ENCODE measurements at places on chromosomes 12 and 14.
A peak's percentile ranks its signal among the peaks of the same experiment; 100 is the strongest.

GRCh38 chr12:3101309-3102024 lies 24.3 kb downstream of the TSPAN9 start:
- DNase-seq = no peak

DNA sequence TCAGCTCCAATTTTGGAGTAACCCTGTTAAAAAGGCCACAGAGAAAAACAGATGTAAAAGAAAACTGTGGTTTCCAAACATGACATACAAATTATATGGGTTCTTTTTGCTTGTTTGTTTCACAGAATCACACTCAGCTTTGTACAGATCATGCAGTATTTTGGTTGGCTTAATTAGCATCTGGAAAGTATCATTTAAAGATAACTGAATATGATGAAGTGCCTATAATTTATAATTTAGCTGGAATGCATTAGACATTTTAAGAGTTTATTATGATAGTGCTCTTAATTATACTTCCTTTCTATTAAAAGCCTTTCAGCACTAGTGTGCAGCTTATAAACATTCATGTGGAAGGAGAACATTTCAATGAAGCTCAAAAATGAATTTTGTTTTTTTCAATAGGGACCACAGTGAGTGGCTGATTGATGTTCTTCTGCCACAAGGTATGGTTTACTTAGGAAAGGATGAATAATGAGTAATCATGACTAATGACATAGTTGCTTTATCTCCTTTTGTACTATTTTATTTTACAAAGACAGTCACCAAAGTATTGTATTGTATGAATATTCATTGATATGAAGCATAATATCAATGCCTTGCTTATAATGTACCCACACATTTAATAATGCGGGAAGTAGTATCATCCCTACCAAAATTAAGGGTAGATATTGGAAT lies 98.3 kb downstream of the UNC79 start:
- DNase-seq = no peak

DNA sequence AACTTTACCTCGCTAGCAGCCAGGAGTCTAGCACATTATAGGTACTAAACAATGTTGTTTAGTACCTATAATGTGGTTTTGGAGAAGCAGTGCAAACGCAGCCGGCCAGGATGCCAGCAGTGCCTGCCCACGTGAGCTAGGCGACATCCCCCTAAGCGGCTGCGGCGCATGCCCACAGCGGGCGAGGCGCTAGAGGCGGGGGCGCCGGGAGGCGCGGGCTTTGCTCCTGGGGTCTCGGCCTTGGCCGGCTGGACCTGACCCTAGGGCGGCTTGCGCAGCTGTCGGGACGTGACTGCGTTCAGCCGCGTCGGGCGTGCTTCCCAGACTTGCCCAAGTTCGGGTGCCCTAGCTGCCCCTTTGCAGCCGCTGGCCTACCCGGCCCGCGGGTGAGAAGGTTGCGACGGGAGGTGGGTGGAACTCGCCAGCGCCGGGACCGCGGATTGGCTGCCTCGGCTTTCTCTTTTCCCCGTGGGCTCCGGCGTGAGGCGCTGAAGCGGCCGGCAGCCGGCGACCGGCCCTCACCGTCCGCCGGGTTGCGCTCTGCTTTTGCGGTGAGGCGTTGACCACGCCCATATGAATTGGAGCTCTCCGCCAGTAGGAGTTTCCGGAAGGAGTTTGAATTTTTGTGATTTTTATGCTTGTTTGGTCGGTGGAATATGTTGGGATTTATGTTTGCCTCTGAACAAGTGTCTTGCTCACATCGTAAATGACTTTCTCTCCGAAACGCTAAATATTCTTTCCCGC lies at the start of gene TMEM19:
TMEM19 (plus strand) TSS at position 169 of the 744 bp plus-strand sequence. CDS start 599 bp downstream, outside the sequence.
- DNase-seq = peak; percentile 100

DNA sequence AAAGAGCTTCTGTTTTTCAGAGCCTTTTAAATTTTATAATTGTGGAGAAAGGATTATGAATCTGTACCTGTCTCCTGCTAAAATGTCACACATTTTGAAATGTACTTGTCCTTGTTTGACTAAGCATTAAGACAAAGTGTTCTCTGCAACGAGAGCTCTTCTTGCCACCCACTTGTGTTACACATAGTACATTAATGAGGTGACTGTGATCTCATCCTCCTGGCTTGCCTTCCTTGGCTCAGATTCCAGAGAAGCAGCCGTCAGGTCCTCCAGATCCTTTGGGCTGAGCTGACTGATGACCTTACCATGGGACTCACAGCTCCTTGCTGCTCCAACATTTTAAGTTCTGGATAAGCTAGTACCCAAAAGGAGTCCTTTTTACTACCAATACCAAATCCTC lies 81.4 kb downstream of the BBS10 start:
- DNase-seq = no peak

- no peak for DNase-seq
These were observed 48.3 kb downstream of the STXBP6 start for GRCh38 chr14:25001601-25002000.

DNA sequence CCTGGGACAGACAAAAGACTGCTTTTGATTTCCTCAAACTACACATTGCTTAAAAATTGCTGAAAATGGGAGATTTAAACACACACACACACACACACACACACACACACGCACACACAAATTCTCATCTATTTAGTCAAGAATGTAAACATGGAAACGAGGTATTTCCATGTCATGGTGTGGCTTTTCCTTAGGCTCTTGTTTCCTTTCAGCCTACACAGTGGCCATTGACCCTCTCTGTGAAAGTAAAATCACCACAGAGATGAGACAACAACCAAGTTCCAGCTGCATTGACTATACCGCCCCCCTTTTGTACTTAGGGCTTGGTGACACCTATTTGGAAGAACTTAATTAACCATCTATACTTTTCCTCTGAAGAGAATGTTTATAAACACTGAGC lies 41.9 kb downstream of the TTC8 start:
- no peak for DNase-seq

GRCh38 chr12:82461836-82462235 lies 103.5 kb downstream of the METTL25 start:
- no peak for DNase-seq

GRCh38 chr14:87491816-87492215 lies 501.2 kb downstream of the GALC start:
- no peak for DNase-seq

DNA sequence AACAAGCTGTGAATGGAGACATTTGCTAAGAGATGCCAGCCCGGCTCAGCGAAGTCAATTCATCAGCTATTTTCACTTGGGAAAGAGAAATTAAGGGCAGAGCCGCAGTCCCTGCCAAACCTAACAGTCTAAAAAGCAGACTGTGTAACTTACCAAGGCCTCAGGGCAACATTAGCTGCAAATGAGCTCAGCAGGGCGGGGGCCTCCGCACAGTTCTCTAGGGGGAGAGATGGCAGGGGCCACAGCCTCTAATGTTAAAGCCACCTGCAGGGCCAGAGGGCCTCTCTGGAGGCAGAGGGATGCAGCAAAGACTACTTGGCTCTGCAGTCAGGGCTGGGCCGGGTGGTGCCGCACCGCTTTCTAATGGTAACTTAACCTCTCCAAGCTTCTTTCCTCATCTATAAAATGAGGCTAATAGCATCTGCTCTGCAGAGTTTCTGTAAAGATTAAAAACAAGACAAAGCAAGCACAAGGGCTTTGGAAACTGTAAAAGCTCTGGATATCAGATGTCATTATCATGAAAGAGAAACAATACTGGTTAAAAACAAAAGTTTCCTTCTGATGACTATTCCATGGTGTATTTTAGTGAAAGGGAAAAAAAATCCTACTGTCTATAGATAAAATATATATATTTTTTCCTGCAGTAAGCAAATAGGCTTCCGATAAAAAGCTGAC lies 13.4 kb upstream of the GPRC5A start:
- DNase-seq = no peak

DNA sequence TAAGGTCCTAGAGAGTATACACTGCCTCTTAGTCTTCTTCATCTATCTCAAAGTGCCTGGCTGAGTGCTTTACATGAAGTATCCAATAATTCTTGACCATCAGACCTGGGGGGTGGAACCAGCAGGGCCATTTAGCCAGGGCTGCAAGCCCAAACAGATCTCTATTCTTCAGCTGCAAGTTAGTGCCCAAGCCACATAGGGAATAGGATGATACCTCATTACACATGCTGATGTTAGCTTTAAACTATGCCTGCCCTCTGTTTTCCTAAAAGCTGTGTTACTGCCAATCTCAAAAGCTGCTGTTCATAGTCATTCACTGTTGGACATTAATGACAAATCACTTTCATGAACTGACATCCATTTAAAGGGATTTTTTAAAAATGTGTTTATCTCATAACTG lies 16.7 kb upstream of the IFNG start:
- DNase-seq = no peak

GRCh38 chr12:3034067-3034750 lies 43.0 kb upstream of the TSPAN9 start:
- DNase-seq = peak; percentile 31

- no peak for DNase-seq
These were observed 3.1 kb downstream of the HOXC13 start for GRCh38 chr12:53941750-53942149.

DNA sequence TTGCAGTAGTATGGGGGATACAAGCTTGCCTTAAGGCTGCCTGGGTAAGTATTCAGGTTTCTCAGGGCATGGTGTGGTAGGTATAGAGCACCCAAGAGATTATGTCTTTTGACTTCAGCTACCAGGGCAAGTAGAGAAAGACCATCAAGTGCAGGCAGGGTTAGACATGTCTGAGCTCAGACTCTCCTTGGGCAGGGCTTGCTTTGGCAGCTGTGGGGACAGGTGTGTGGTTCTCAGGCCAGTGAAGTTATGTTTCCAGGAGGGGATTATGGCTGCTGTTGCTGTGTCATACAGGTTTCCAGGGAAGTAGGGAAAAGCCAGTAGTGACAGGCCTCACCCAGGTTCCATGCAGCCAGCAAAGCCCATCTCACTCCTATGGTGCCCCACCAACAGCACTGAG lies 1040.4 kb downstream of the FLRT2 start:
- no peak for DNase-seq

DNA sequence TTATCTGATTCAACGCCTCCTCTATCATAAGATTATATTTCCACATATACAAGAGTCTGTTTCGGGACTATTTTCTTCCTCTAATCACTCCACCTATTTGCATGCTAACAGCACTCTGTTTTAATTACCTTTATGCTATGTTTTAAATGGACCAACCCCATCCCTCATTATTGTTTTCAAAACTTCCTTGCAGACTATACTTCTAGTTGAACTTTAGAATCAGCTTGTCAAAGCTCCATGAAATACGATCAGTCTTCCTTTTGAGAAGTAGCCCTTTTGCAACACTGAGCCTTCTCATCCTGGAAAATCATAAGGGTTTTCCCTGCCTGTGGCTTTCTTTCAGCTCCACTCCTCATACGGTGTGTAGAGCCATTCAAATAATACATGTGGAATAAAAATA lies 36.9 kb downstream of the ATG14 start:
- DNase-seq = no peak

DNA sequence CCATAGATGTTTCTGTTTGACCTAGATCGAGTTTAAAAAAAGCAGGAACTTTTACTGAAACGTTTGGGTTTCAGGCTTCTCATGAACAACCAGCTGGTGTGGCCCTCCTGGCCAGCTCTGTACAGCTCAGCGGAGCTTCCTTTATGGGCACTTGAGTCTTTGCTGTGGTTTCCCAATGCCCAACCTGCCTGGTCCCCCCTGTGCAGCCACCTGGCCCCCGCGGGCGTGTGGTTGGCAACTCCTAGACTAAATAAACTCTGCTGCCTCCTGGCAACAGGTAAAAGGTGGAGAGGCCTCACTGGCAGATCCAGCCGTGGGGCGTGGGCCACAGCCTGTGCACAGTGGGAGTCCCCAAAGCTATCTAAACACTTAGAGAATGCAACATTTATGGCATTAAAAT lies 38.7 kb downstream of the ADGRD1 start:
- no peak for DNase-seq

- DNase-seq = no peak
These were observed 12.8 kb downstream of the SOCS2 start for GRCh38 chr12:93585247-93585646.

DNA sequence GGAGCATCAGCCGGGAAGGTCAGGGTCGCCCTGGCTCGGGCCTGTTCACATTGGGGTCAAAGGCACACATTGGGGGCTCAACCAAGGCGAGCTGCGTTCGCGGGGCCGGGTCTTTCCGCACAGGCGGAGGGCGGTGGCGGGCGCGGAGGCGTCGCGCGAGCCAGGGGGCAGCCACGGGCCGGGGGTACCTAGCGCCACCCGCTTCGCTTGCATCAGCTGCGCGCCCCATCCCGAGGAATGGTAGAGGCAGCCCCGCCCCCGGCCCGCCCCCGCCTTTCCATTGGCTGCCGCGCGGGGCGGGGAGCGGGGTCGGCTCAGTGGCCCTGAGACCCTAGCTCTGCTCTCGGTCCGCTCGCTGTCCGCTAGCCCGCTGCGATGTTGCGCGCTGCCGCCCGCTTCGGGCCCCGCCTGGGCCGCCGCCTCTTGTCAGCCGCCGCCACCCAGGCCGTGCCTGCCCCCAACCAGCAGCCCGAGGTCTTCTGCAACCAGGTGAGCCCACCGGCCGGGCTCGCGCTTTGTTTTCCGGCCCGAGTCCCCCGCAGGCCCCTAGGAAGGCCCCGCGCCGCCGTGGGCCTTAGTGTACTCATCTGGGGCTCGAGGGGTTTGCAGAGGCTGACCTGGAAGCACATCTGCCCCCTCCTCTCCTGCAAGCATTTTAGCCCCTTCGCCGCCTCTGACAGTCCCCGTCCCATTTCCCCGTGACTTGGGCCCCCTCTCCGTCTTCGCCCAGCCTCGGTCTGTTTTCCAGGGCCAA lies at the start of gene ALDH2:
ALDH2 (plus strand) TSS at position 326 of the 754 bp plus-strand sequence; CDS start at position 376, 50 bp downstream.
- DNase-seq = peak; percentile 19

GRCh38 chr14:60355768-60356167 lies 106.7 kb downstream of the PPM1A start:
- no peak for DNase-seq

- no peak for DNase-seq
These were observed 120.8 kb downstream of the PPHLN1 start for GRCh38 chr12:42446761-42447160.

DNA sequence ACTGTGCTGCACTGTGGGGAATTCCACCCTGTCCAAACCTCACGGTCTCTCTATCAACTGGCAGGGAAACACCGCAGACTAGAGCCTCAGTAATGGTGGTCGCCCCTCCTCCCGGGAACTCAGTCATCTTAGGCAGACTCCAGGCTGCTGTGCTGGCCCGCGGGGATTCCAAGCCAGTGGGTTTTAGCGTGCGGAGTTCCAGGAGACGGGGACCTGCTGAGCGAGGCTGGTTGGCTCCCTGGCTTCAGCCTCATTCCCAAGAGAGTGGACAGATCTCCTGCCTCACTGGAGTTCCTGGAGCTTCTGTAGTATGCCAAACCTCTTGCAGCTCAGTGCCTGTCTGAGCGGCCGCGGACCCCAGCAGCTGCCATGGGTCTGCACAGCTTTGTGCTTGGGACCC lies 455.6 kb downstream of the CCDC91 start:
- DNase-seq = no peak

DNA sequence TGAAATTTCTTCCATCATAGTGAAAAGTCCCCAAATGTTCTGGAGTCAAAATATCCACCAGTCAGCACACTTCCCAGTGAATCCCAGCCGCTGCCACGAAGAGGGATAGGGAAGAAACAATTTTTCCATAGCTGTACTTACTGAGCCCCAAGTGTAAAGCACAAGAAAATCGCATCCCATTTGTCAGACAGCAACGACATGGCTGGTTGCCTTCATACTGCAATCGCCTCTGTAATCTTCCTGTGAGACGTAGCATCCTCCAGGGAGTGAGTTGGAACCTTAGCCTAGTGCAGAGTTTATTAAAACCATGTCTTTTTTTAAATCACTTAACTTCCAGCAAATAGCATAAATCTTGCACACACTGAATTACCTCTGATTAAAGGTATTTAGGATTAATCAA lies 56.8 kb downstream of the GNG2 start:
- DNase-seq = no peak
